ENCODE measurements at places on chromosomes 7 and 10. TPM values are rescaled to one million over a fixed set of nuclear protein-coding genes. Genes with fewer than 3 reads are reported as not detected.

FOXP2 gene
- 14.7 TPM for polyA plus RNA-seq

THNSL1 gene
- 5.4 TPM for polyA plus RNA-seq

NSMCE4A gene
- polyA plus RNA-seq: 46.6 TPM

SH2D4B gene
- not detected for polyA plus RNA-seq

ACSM6 gene
- not detected for polyA plus RNA-seq

CFTR gene
- polyA plus RNA-seq: 0.16 TPM

CCL24 gene
- polyA plus RNA-seq: not detected
